T47D (cell line): ENCODE measurements at places on chromosomes 12 and 14.

- no peak for DNase-seq
Measured at GRCh38 chr12:85527192-85527591, 247.2 kb downstream of the ALX1 start.

DNA sequence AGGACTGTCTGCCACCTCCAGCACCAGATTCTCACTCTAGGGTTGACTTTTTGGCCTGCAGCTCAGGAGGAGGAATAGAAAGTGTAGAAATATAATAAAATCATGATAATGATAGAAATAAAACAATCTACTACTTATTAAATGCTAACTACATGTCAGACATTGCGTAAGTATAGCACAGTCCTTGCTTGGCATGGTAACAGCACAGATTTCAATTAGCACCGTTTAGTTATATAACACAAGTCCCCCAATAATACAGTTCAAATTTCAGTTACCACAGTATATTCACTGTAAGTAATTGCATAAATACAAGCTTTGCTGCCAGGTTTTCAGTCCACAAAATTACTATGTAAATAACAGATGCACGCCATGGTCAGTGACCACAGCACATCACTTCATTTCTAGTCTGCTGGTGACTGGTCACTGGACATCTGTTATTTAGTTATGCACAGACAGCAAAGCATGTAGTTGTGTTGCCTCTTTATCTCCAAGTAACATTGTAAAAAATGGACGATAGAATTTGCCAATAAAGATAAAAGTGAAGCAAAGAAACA, 6.5 kb upstream of the GLT8D2 start:
- DNase-seq, result no peak

GRCh38 chr12:68236421-68237059, 10.9 kb upstream of the IL26 start:
- no peak for DNase-seq

DNA sequence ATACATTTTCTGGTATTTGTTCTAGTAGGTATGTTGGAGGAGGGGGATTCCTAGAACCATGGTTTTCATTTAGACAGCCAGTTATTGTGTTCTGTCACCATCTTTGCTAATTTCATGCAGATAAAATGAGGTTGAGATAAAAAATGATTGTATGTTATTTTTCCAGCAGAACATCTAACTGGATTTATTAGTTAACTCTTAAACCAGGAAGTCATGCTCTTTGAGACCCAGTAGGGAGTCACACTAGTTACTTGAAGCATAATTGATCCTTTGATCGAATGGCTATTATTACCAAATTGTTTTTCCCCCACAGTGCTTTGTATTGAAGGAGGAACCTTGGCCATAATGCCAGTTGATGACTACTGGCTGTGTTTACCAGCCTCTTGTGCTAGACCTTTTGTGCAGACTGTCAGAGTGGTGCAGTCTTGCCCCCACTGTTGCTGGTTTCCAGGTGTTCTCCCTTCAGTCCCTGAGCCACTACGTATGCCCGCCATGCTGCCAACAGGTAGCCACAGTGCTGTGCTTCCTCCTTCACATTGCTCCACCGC, 6.0 kb downstream of the EID3 start:
- DNase-seq, result no peak

- peak; percentile 93 for DNase-seq
Measured at GRCh38 chr12:47397664-47398281, 308.1 kb downstream of the RPAP3 start.

DNA sequence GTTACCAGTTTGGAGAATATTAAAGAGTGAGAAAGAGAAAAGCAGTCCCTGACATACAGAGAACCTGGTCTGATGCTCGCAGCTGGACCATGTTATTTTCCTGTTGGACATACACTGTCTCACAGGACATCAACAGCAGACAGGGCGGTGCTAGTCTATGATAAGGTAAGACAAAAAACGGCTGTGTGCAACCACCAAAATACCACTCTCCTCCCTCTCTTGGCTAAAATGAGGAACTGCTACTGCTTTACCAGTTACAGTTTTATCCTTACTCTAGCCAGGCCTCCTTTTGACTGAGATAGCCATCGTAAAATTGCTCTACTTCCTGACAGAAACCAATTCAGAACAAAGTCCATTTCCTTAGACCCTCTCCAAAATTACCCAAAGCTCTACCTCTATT, 47.0 kb upstream of the ERGIC2 start:
- peak; percentile 33 for DNase-seq

DNA sequence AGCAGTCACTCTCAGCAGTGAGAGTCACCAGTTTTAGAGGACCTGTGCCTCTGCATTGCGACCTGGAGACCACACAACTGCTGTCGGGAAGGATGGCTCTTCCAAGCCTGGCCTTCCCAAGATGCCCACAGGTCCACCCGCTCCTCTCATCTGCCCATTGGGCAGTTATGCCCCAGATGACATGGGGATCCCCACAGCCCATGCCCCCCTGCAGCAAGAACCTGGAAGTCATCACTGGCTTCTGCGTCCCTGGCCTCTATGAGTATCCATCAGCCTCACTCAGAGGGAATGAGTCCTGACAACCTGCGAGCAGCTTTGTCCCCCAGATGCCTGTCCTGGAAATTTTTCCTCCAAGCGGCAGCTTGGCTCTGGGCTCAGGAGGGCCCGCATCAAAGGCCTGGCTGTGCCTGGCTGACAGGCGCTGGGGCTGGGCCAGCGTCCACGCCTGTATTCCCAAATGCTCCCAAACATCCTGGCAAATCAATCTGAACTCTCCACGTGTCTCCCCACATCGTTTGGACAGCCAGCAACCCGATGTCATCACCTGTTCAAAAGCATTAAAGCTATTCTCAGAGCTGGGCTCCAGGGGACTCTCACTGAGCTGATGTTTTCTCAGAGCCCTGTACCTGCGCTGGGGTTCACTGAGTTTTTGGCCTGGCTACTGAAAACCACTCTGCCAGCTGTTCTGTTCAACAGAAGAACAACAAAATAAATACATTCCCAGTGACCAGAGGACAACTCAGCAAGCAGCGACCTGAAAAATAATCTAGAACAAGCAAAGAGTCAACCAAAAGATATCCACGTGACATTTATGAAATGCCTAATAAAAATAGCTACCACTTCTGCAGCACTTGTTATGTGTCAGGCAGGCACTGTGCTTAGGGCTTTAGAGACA, 57.8 kb downstream of the CLMN start:
- DNase-seq, result no peak

- no peak for DNase-seq
Measured at GRCh38 chr12:29050503-29050902, 98.6 kb upstream of the FAR2 start.

- DNase-seq, result no peak
Measured at GRCh38 chr12:12365931-12366431, 9.1 kb downstream of the BORCS5 start.

DNA sequence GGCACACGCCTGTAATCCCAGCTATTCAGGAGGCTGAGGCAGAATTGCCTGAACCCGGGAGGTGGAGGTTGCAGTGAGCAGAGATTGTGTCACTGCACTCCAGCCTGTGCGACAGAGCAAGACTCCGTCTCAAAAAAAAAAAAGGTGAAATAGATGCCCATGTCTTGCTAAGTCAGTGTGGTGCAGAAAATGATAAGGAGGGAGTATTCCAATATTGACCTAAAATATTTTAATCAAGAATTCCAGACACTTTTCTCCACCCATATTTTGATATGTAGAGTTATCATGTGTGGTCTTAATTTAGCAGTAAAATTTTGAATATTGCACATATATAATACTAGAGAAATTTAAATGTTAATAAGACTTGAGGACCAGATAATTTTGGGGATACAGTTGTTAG, 57.7 kb downstream of the WNK1 start:
- DNase-seq, result no peak

- DNase-seq, result no peak
Measured at GRCh38 chr14:74627076-74627475, 15.0 kb upstream of the LTBP2 start.

DNA sequence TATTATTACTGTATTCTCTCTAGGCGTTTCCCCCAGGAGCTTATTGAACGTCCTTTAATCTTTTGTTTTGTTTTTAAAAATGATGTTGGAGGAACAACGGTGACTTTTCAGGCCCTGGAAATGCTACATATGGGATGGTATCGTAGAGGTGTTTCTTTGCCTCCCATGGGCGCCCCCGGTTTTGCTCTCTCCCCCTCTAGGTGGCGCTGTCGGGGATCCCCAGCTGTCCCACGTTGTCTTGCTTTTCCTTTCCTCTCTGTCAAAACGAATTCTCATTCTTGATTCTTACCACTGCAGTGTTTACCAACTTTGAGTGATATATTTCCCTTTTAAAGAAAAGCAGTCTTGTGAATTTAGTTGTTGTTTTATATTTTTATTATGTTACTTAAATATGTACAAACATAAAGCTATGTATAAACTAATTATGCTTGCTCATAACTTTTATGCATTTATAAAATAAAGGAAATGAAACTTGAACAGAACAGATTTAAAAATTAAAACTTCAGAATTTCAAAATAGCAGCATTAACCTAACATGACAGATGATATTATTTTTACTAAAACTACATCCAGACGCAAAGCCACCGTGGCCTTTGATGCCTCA, 171.9 kb downstream of the RGS6 start:
- DNase-seq, result peak; percentile 14

DNA sequence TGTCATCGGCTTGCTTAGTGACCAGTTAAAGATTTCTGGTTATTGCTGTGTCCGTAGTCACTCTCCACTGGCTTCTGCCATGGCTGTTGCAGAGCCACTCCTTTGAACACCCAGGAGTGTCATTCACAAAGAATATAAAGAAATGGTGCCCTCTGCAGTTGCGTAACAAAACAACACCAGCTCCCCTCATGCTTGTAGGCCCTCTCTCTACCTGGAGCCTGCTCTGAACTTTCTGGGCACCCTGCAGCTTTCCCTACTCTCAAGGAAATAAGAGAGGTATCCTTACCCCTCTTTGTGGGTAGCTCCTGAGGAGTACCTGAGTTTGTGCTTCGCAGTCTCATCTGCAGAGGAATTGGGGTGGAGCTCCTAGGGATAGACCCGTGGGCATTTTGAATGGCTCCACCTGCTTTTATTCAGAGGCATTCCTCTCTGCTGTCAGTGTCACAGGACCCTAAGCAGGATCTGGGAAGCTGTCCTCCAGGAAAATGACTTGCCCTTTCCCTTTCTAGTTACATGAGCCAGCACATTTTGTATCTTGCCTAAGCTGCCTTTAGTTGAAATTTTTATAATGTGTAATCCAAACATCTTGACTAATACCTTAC, 97.2 kb upstream of the TMEM260 start:
- no peak for DNase-seq

GRCh38 chr14:39036760-39037159, 66.3 kb downstream of the SEC23A start:
- DNase-seq, result no peak

DNA sequence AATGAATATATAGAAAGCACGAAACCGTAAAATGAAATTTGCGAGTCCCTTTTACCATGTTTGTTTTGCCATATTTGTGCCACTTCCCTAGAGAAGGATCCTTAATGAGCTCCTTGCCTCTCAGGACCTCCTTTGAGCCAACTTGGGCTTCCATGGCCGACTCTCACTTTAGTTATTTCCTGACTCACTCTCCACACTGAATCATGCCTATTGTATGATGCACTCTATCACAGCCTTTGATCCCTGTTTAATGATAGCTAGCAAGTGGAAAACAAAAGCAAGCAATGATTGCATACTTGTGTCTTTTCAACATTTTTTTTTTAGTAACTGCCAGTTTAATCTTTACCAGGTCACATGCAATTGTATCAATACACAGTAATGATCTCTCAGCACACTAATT, 153.2 kb downstream of the CCER1 start:
- no peak for DNase-seq

- DNase-seq, result no peak
Measured at GRCh38 chr12:57139796-57140649, 7.4 kb downstream of the LRP1-AS start.

DNA sequence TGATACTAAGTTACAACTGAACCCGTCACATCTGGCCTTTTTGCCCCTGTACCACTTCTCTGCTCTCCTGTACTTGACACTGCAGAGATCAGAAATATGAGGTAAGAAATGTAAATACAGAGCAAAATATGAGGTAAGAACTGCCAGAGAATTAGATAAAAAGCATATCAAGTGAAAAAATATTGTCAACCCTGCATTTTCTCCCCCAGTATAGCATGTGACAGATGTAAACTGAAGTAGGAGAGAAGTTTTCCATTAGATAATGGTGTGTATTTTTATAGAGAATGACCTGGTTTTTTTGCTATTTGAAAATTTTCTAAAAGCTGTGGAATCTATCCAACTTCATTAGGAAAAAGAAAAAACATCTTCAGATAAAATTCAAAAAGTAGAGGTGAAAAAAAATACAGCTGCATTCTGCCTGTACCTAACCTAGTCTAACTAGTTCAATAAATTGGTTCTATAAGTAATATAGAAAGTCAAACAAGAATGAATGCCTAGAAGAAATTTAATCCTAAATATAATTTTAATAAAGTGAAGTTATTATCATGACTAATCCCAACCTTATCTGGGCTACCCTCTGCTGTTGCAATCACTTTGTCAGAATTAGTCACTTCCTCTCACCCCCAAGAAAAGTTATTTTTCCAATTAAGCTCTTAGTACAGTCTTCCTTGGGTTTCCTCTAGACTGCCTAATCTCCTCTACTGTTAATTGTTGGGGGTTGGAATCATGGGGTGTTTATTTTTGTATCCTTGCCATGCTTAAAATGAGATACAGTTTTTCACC, 210.0 kb downstream of the RASSF9 start:
- DNase-seq, result no peak

DNA sequence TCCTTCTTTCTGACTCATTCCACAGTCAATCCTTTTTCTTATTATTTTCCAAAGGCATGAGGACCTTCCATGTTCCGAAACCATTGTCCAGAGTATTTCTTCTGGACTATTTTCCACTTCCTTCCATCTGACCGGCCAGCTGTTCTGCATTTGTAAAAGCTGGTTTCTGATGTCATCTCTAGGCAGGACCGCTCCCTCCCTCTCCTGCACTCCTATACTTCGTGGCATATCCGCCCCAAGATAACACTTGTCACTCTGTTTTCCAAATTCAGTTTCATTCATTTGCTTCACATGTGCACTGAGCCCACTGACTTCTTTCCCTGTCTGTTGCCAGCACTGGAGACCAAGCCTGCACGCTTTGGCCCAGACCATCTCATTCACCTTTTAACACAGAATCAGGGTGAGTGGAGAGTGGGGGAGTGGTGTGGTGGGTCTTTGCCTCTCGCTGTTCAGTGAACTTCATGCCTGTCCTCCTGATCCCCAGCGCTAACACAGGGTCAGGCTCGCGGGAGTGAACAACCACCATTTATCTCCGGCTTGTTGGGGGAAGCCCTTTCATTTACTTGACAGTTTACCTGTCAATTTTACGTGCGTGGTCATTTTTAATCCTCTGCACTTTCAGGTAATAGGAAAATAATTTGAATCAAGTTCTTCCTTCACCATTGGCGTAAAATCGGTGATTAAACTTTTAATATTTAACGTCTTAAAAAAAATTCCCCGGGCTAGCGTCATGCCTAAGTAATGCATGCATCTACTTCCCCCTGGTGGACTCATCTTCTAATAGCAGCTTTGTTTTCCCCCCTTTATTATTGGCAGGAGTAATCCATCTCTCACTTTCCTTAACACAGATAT, 52.5 kb downstream of the C12orf75 start:
- peak; percentile 79 for DNase-seq

DNA sequence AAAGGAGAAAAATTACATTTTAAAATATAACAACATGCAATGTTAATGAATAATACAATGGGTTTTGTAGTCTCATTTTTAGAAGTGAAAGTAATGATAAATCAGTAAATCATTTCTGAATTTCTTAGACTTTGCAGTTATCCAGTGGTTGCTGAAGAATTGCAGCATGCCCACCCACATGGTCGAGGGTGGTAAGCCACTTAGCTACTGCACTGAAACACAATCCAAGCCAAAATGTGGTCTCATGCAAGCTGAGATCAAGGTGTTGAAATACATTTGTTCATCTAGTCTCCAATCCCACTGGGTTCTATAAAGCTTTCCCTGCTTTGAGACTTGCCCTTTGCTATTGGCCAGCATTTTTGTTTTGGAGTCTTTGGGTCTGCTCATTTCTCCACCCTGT, 247.9 kb downstream of the NELL2 start:
- no peak for DNase-seq
